ENCODE measurements at places on chromosomes 2 and 18. TPM values are rescaled to one million over a fixed set of nuclear protein-coding genes. Genes with fewer than 3 reads are reported as not detected.

- DNase-seq: peak; percentile 70
Observed at GRCh38 chr2:6896930-6897759, 19.6 kb downstream of the RSAD2 start.

- no peak for DNase-seq
Observed at GRCh38 chr2:222805591-222806304, 55.1 kb upstream of the ACSL3 start.

DNA sequence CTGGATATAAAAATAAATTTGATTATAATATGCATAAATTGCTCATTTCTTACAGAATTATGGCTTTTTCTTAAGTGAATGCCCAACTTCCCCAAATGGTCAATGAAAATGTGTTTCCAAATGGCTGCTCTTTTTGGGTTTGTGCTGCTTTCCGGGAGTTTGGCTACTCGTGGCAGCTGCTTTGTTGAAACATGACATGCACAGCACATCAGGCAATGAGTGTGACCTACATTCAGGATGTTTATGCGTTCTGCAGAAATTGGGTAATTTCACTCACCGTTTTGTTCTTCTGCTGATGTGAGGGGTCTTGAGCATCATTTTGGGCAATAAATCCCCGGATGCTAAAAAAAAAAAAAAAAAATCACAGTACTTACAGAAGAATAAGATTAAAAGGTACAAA is 825.0 kb upstream of the KLHL29 start:
- no peak for DNase-seq

- DNase-seq: no peak
Observed at GRCh38 chr18:50051288-50051687, 143.7 kb downstream of the MYO5B start.

DNA sequence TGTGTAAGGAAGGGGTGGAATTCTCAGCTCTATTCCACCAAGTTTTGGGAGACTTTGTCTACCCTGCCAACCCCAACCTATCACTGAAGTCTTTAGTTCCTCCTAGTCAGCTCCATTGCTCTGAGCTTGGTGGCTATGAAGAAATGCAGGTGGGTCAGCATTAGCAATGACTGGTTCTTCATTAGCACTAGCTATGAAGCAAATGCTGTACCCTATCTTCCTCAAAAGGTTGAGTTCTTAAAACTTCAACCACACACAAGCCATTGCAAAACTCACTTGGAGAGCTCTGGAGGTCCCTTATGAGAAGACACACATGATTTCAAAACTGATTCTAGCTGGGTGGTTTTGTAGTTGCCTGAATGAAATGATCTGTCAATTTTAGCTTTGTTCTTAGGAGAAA is 193.8 kb downstream of the IKZF2 start:
- DNase-seq: no peak

The FAHD2B gene
- total RNA-seq: 33.3 TPM

- no peak for DNase-seq
Observed at GRCh38 chr2:149731079-149731478, 143.5 kb upstream of the MMADHC start.

The NTSR2 gene
- not detected for total RNA-seq

GRCh38 chr2:11896386-11896785 is 150.0 kb downstream of the LPIN1 start:
- no peak for DNase-seq

DNA sequence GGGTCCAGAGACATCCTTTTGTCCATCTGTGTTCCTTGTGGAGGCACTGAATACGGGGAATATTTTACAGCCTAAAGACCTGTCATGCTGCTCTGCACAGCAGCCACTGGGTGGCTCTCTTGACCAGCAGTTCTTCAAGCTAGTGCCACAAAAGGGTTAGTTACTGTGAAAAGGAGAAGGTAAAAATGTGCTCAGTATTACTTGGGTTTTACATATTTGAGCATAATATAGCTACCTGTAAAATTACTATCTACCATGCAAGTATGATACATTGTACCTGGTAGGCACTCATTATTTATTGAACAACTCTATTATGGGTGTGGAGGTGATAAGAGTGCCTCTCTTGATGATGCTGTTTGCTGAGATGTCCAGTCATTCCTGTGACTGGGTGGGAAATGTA is 23.6 kb downstream of the FZD5 start:
- peak; percentile 47 for DNase-seq

- DNase-seq: no peak
Observed at GRCh38 chr2:81976998-81977397, 1672.4 kb upstream of the LRRTM1 start.

The PRKRA gene
- total RNA-seq: 127 TPM

DNA sequence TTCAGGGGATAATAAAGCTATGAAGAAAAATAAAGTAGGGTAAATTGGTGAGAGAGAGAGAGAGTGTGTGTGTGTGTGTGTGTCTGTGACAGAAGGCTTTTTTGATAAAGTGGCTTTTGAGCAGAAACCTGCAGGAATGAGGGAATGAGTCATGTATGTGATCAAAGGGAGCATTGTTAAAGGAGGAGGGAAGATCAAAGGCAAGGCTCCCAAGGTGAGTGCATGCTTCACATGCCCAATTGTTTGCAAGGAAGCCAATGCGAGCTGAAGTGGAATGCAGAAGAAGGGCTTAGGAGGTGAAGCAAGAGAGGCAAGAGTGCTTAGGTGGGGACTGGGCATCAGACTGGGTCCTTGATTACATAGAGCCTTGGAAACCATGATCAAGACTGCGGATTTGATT is 96.8 kb downstream of the DNAH6 start:
- no peak for DNase-seq

- DNase-seq: no peak
Observed at GRCh38 chr2:110800611-110801402, 68.4 kb downstream of the ACOXL start.

The VWA3B gene
- not detected for total RNA-seq

The NETO1 gene
- not detected for total RNA-seq

The APCDD1 gene
- not detected for total RNA-seq

DNA sequence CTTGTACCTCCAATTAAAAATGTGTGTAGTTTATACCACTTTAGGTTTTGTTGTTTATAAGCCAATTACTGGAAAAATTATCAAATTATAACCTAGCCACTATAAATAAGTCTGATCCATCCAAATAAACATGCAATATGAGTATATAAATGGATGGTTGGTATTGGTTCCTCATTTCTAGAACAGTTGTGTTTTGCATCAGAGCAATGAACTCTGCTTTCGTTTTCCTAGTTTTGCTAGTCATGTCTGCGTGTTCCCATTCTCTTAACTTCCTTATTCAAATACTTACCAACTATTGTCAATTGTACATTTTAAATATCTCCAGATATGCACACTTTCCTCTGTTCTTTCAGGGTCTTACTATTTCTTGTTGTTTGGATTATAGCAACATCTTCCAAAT is 641.7 kb downstream of the NR4A2 start:
- no peak for DNase-seq
